ENCODE measurements at places on chromosomes 4 and X.

DNA sequence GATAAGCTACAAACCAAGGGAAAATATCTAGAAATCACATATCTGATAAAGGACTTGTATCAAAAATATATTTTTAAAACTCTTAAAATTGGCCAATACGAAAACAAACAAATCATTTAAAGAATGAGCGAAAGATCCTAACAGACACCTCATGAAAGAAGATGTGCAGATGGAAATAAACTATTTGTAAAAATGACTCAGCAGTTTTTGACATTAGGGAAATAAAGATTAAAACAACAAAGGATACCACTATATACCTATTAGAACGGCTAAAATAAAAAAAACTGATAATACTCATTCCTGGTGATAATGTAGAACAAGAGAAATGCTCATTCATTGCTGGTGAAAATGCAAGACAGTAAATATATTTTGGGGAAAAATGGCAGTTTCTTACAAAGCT lies 506.4 kb downstream of the KLHL4 start:
- DNase-seq: no peak

GRCh38 chr4:16775411-16776154 lies 122.9 kb downstream of the LDB2 start:
- DNase-seq: no peak

DNA sequence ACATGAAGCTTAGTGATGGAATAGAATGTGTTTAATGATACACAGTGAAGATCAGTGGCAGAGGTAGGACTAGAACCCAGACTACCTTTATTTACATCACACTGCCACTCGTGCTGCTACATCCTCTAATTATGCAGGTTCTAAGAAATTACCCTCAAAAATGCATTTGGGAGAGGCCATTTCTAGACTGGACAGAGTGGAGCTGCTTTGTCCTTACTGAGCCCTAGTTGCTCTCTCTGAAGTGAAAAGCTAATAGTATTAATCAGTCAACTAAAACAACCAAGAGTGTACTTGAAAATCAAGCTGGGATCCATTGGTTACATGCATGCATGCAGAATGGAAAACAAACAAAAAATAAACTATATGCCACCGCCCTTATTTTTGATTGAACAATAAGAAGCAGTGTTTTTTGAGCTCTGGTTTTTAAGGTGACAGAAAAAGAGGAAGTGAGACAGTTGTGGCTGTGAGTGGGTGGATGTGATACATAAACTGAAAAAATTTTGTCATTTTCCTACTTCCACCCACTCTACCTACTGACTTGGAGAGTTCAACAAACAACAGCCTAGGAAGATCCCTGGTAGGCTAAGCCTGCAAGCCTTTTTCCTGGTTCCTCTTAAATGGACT lies 6.8 kb upstream of the VSIG4 start:
- DNase-seq: no peak

DNA sequence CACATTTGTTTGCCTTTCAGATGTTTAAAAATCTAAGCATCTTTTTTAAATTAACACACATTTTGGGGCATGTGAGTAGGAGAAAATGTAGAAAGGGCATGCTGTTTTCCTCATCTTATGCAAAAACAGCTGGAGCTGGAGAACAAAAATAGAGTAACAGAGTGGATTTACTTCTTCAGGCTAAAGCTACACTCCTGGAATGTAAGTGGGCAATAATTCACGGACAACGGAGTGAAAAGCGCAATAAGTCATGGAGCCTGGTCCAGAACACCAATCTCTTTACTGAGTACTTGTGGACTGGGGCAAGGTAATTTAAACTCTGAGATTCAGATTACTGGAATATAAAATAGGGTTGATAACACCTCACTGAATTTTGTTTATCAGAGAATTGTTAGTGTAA lies 1018.8 kb upstream of the HS3ST1 start:
- no peak for DNase-seq

DNA sequence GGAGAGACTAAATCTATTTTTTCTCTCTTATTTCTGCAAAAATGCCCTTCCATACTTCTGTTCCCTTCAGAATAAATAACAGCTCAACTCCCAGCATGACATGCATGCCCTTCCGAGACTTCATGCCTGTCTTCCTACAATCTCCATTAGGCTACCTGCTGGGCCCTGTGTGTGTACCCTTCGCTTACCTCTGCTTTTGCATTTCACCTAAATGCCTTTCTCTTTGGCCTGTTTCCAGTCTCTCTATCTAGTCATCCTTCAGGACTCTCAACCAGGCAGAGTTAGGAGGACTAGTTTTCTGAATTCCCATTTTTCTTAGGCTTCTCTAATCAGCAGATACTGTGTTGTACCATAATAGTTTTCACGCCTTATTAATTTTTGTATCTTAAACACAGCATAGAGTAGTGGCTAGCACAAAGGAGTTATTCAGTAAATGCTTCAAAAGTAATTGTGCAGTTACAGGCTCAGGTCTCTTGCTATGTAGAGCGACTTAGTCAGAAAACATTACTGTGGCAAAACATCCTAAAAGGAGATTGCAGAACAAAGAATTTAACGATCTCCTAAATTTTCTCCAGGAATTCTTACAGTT lies 20.5 kb downstream of the SEPTIN11 start:
- peak; percentile 71 for DNase-seq
